Activated T-helper 9 cell treated with anti-CD3 and anti-CD28 coated beads, Interleukin-2, amount 50 U/mL, for 16 hours (primary cell): ENCODE measurements at places on chromosomes 3 and 15.

DNA sequence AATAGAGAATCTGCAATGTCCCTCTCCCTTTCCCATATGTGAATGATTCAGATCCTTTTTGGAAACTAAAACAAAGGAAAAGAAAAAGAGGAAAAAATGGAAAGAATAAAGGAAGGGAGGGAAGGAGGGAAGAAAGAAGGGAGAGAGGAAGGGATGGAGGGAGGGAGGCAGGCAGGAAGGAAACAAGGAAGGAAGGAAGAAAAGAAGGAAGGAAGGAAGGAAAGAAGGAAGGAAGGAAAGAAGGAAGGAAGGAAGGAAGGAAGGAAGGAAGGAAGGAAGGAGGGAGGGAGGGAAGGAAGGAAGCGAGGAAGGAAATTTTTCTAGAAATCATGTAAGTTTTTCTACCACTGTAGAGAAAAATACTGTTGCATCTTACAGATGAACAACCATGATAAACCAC lies 215.0 kb upstream of the CBLB start:
- no peak for DNase-seq

GRCh38 chr3:72664184-72664975 lies 183.9 kb downstream of the SHQ1 start:
- DNase-seq = no peak

GRCh38 chr15:42729409-42729808 lies 7.5 kb downstream of the CDAN1 start:
- no peak for DNase-seq

GRCh38 chr3:27666708-27667107 lies 55.4 kb downstream of the EOMES start:
- DNase-seq = no peak

DNA sequence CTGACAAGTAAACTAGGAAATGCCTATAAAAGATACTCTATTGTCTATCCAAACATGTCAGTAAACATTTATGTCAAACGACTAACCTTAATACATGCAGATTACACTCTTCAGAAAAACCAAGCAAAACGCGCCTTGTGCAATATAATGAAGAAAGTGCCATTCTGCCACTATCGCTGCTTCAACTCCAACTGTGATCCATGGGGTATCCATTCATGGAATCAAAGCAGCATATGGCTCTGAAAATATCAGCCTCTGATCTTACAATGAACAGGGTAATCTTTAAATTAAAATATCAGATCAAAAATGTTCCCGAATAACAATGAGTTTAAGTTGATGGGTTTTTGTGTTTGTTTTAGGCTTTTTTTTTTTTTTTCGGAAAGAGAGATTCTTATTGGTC lies 105.5 kb upstream of the SETMAR start:
- no peak for DNase-seq

DNA sequence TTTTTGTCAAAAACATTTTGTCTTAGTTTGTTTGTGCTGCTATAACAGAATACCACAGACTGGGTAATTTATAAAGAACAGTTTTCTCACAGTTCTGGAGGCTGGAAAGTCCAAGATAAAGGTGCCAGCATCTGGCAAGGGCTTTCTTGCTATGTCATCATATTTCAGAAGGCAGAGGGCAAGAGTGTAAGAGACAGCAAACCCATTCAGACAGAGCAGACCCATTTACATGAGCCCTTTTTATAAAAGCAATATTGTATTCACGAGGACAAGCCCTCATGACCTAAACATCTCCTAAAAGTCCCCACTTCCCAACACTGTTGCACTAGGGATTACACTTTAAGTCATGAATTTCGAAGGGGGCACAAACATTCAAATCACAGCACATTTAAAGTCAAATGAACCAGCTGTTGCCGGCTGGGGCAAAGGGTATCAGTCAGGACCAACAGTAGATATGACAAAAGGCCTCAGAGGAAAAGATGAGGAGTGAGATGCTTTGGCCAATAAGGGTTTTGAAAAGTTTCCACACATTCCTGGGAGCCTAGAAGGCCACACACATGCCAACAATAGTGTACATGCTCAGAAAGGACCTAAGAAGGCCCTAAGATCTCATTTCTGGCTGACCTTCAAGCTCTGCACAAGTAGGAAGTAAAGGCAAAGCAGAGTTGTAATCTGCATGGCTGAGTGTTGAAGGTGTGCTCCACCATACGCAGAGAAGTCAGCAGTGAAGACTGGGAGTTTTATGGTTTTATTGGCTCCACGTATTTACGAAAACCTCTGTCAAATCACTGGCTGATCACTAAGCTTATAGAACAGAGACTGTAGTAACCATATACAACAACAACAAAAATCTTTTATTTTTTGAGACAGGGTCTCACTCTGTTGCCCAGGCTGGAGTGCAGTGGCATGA lies 37.9 kb downstream of the UQCC5 start:
- DNase-seq = no peak

GRCh38 chr3:13197795-13198194 lies 124.6 kb upstream of the IQSEC1 start:
- DNase-seq = no peak

- no peak for DNase-seq
These were observed 16.4 kb upstream of the SLC35G2 start for GRCh38 chr3:136802481-136802996.

GRCh38 chr3:114660124-114660523 lies 366.3 kb downstream of the TIGIT start:
- DNase-seq = no peak
